NCI-H1694 treated with DMSO at 0.1 percent for 48 hours (cell line): ENCODE measurements at places on chromosomes 13 and 19.

DNA sequence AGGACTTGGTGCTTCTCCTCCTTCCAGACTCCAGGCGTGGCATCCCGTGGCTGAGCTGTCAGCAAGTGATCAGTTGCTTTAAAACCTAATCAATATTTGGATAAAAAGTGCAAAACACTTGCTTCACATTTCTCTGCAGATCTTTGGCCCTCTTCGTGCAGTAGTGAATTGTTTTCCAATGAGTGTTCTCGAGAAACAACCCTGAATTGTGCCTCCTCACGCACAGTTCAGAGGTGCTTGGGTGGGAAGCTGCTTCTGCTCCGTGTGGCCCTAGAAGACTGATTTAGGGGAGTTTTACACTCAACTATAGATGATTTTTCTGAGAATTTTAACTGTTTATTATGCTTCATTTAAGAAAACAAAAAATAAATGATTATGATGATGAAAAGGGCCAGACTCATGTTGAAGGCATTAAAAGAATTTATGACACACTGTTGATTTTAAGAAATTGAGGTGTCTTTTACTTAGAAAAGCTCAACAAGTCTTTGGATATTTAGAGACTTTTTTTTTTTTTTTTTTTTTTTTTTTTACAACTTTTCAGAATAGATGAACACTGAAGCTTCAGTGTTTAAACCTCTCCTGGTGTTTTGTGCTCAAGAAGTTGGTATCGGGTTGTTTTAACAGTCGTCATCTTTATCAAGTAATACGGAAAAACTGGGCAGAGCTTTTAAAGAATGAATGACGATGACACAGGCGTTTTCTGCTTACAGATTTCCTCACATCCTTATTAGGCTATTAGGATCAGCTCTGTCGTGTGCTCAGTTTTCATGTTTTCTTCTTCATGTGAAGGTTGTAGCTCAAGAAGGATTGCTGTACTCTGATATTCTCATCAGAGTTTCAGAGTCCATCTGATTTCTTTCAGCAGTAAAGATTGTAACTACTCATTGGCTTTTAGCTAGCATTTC, 39.5 kb upstream of the TEX29 start:
- no peak for DNase-seq

DNA sequence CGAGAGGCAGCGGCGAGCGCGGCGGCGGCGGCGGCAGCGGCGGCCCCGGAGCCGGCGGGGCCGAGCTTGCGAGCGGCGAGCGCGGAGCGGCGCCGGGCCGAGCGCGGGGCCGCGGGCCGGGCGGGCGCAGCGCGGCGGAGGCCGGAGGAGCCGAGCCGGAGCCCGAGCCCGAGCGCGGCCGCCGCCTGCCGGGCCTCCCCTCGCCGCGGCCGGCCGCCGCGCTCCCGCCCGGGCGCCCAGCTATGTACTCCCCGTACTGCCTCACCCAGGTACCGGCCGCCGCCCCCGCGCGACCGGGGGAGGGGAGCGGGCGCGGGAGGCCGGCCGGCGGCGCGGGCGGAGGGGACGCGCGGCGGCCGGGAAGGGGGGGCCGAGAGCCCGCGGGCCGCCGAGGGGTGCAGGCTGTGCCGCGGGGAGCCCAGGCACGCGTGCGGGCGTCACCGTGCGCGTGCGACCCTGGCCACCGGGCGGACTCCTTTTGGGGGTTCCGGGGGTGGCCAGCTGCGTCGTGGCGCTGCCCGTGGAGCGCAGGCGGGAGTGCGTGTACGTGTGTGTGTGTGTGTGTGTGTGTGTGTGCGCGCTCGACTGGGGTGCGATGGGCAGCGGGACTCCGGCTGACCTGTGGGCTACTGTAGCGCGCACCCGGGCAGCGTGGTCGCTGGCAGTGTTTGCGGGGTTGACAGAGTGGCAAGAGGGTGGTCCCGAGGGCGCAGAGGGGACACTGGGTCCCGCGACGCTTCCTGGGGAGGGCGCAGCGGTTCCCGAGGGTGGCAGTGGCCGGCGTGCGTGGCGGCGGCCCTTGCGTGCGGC, 526 bp downstream of the NFIX start:
- DNase-seq = no peak

- no peak for DNase-seq
Measured at GRCh38 chr13:33109271-33109697, 93.1 kb downstream of the KL start.

DNA sequence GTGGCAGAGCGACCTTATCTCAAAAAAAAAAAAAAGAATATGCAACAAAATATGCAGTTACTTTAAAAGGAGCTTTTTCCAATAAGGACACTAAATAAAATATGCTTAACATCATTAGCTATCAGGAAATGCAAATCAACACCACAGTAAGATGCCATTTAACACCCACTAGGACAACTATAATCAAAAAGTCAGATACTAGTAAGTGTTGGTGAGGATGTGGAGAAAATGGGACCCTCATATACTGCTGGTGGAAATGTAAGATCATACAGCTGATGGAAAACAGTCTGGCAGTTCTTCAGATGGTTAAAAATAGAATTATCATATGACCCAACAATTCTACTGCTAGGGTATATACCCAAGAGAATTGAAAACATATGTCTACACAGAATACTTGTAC, 24.5 kb upstream of the AKT2 start:
- DNase-seq = no peak

DNA sequence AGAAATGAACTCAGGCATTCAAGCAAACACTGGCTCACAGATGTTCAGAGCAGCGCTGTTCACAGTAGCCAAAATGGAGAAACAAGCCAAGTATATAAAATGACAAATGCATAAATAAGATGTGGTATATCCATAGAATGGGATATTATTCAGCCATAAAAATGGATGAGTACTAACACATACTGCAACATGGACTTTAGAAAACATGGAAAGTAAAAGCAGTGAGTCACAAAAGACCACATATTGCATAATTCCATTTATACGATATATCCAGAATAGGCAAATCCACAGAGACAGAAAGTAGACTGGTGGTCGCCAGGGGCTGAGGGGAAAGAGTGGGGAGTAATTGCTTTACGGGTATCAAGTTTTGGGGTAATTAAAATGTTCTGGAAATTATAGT, 6.6 kb downstream of the ZNF837 start:
- DNase-seq = no peak
